ENCODE measurements at places on chromosomes 13 and 19. TPM values are rescaled to one million over a fixed set of nuclear protein-coding genes. Genes with fewer than 3 reads are reported as not detected.

The GJB2 gene
- total RNA-seq = 3.1 TPM

The CYP4F8 gene
- not detected for total RNA-seq

The LILRA5 gene
- not detected for total RNA-seq

GRCh38 chr19:49664171-49665035 is 1.3 kb downstream of the IRF3 start:
- peaks cover 23% of the 10 kb centered on the region for H3K36me3 ChIP-seq
- peak overlapping the region; percentile 72 for H3K4me3 ChIP-seq
- peak; percentile 90 for DNase-seq
- peaks cover 17% of the 10 kb centered on the region for H3K4me1 ChIP-seq

DNA sequence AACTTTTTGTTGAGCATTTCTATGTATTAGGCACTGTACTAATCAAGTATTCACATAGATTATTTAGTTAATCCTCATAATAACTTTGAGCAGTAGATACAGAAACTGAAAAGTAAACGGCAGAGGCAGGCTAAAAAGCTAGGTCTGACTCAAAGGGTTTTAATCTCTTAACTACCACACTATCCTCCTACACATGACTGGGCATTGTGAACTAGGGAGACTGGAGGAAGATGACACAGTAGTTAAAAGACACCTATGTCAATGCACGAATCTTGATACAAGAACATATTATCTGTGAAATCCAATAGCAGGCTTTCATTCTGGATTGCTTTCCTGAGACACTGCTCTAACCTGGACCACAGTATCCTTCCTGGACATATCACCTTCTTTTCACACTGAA is 36.3 kb downstream of the MICU2 start:
- no peak overlapping the region for H3K27ac ChIP-seq
- H3K4me3 ChIP-seq = no peak overlapping the region
- no peak for DNase-seq
- no peaks in the 10 kb centered on the region for H3K27me3 ChIP-seq
- no peaks in the 10 kb centered on the region for H3K4me1 ChIP-seq

GRCh38 chr19:56942756-56943155 is 102.2 kb upstream of the PEG3 start:
- H3K4me1 ChIP-seq = no peaks in the 10 kb centered on the region
- H3K27ac ChIP-seq = no peak overlapping the region
- H3K4me3 ChIP-seq = no peak overlapping the region
- H3K36me3 ChIP-seq = no peaks in the 10 kb centered on the region
- peak; percentile 1 for DNase-seq

GRCh38 chr13:105678072-105678471 is 857.4 kb downstream of the EFNB2 start:
- no peak overlapping the region for H3K4me3 ChIP-seq
- H3K27ac ChIP-seq = no peak overlapping the region
- no peaks in the 10 kb centered on the region for H3K4me1 ChIP-seq
- no peaks in the 10 kb centered on the region for H3K27me3 ChIP-seq

DNA sequence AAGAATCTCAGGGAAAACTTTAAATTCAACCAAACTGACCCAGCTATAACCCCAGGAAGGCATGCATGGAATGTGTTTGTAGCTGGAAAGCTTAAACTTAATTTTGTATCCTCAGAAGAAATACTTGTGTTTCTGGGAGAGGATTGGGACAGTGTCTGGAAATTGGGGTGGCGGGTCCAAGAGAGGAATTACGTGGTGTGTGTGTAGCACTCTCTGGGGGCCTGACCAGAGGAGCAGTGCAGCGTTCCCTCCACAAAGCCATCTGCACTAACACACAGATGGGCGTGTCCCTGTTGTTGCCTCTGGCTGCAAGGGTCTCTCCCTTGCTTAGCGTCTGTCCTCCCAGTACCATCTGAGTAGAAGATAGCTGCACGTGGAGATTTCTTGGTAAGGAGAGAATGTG is 6.4 kb downstream of the GARRE1 start:
- no peak overlapping the region for H3K4me3 ChIP-seq
- H3K27ac ChIP-seq = peak overlapping the region; percentile 20
- H3K4me1 ChIP-seq = peaks cover 18% of the 10 kb centered on the region
- H3K27me3 ChIP-seq = no peaks in the 10 kb centered on the region

DNA sequence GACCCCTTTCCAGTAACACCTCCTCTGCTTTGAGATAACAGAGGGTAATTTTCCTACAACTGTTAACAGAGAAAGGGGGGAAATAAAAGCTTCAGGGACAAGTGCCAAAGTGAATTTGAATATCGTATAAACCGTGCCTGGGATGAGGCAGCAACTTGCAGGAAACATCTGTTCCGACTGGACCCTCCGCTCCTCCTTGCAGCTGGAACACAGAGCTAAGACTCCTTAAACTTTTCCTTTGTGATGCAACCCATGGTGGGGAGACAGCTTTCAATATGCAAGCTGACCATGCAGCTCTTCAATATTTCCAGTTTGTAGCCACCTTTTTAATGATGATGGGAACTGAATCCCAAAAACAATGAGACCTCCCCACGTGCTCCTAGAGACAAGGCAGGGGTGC is 432.6 kb downstream of the ZNF536 start:
- no peak overlapping the region for H3K4me3 ChIP-seq
- no peak overlapping the region for H3K27ac ChIP-seq
- no peaks in the 10 kb centered on the region for H3K36me3 ChIP-seq
- H3K27me3 ChIP-seq = no peaks in the 10 kb centered on the region
- no peak for DNase-seq
